Stimulated activated naive CD4-positive, alpha-beta T cell treated with Interleukin-2 at 50 U/mL for 16 hours (primary cell): ENCODE measurements at places on chromosomes 12 and 14.

- no peak for DNase-seq
Observed at GRCh38 chr12:66765204-66765603, 86.3 kb upstream of the GRIP1 start.

GRCh38 chr12:132618683-132619043, at the start of gene P2RX2:
TSS of gene P2RX2 (plus strand) at chr12:132618776. CDS start at chr12:132618817, 41 bp downstream.
- DNase-seq = no peak

DNA sequence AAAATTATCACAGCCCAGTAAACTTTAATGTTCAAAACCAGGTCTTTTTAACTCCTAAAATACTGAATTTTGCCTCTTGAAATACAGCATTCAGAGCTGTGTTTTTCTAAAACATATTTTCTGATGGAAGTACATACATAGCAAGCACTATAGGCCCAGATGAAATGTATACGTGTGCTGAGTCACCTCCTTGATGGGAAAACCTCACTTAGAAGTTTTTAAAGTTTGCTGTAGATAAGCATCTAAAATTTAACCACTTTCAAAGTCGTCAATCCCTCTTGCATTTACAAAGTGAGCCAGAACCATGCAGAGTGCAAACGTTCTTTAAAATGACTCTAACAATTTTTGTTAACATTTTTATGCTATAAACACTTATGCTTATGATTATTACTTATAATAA, 618.8 kb downstream of the RPS29 start:
- no peak for DNase-seq

- no peak for DNase-seq
Observed at GRCh38 chr12:14716848-14717444, 20.5 kb upstream of the GUCY2C start.

DNA sequence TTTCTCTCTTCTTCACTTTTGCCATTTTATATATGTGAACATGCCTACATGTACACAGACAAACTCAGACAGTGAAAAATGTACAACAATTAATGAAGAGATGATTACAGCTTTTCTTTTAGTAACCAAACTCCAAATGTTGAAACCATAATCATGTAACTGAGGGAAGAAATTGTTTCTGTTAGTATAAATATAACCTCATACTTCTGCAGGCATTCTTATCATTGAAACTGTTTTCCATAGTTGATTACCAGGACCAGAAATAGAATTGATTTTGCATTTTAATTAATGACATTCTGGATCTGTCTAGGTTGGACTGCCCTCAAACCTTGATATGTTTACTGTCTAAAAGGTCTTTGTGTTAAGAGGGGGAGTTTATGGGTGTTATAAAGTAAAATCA, 3.2 kb downstream of the ANO4 start:
- no peak for DNase-seq

GRCh38 chr14:77409131-77409533, 14.2 kb downstream of the NOXRED1 start:
- no peak for DNase-seq

GRCh38 chr12:16348435-16349130, 1.1 kb downstream of the MGST1 start:
- DNase-seq = no peak
